ENCODE measurements at places on chromosomes 1 and 21.

GRCh38 chr1:235307158-235308124 is 20.5 kb downstream of the ARID4B start:
- no peak for DNase-seq

GRCh38 chr1:153368495-153368894 is 6.9 kb downstream of the S100A12 start:
- no peak for DNase-seq

DNA sequence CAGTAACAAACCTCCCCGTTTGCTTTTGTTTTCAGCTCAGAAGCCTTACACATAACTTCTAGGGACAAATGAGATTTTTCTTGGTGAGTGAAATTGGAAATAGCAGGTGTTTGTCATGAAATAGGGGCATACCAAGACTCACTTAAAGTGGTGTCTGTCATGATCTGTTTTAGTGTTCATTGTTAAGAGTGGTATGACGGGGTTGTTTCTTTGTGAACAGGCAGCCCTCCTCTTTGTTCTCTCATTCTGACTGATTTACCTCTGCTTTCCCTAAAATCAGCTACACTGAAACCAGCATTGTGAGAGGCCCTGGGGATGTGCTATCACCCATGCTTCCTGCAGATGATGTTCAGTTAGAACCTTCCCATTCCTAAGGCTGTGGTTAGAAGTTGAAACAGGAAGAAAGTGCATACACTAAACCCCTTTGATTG is 2.5 kb upstream of the ERO1B start:
- DNase-seq = no peak

GRCh38 chr1:24108334-24109165 is 3.4 kb downstream of the MYOM3 start:
- DNase-seq = no peak

- DNase-seq = no peak
Measured at GRCh38 chr1:230335861-230336522, 90.1 kb downstream of the PGBD5 start.

GRCh38 chr1:195717651-195718050 is 890.6 kb downstream of the KCNT2 start:
- no peak for DNase-seq

GRCh38 chr1:201175820-201176500 is 14.7 kb upstream of the IGFN1 start:
- DNase-seq = no peak

DNA sequence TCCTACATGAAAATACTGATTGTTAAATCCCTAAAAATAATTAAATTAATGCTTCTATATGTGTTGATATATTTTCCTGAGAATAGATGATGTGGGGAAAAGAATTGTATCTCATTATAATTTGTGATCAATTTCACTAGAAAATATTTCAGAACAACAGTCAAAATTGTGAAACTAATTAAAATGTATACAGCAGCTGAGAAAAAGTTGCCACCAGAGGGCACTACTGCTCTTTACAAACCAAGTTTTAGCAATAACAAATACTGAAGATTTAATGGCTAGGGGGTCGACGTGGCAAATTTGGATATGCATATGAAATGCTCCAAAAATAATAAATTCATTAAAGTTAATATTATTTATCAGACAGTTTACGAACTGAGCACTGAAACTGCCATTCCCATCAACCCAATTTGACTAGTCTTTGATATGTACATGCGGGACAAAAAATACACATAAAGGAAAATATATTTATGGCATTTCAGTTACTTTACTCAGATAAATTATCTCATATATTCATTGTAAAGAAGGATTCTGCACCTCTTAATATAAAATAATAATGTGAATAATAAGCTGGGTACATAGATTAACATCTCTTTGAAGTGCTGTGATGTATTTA is 96.3 kb upstream of the TMPRSS15 start:
- DNase-seq = no peak

GRCh38 chr1:41622859-41623732 is 138.6 kb upstream of the EDN2 start:
- DNase-seq = no peak

GRCh38 chr21:33455686-33456446 is 23.9 kb downstream of the TMEM50B start:
- no peak for DNase-seq

GRCh38 chr1:243977094-243977493 is 74.0 kb upstream of the ZBTB18 start:
- no peak for DNase-seq

- no peak for DNase-seq
Measured at GRCh38 chr1:244861683-244862082, 2.7 kb downstream of the HNRNPU start.

GRCh38 chr21:28068455-28069358 is 924.0 kb downstream of the LTN1 start:
- DNase-seq = no peak
